Thyroid gland (tissue), 4 donors: ENCODE measurements at places on chromosomes 16 and 17. TPM values are rescaled to one million over a fixed set of nuclear protein-coding genes. Genes with fewer than 3 reads are reported as not detected.

The NKD1 gene
- 13.8 TPM for total RNA-seq

The NUP88 gene
- total RNA-seq: 84.8 TPM

The DCXR gene
- 97.1 TPM for total RNA-seq

- peak overlapping the region; percentile 54 for H3K4me3 ChIP-seq
- H3K4me1 ChIP-seq: peaks cover 23% of the 10 kb centered on the region
- peaks cover 42% of the 10 kb centered on the region for H3K36me3 ChIP-seq
- no peaks in the 10 kb centered on the region for H3K27me3 ChIP-seq
- H3K27ac ChIP-seq: peak overlapping the region; percentile 85
- no peak for DNase-seq
Observed at GRCh38 chr16:57462978-57463362, 491 bp downstream of the POLR2C start.

DNA sequence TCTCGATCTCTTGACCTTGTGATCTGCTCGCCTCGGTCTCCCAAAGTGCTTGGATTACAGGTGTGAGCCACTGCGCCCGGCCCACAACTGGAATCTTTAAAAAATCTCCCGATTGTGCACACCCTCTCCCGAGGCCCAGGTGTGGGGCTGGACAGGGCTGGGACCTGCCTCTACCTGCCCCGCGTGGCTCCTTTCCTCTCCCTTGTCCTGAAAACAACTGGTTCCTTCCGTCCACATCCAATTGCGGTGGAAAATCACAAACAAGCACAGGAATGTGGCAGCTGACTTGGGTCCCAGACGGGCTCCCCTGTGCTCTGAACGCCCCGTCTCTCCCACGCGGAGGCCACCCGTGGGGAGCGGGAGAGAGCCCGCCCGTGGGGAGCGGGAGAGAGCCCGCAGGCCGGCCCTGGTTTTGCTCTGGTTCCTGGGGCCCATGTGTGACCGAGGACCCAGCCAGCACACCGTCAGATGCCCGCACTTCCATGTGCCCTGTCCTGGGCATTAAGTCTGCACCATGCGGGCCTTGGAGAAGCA, 3.0 kb upstream of the TMEM204 start:
- peaks cover 39% of the 10 kb centered on the region for H3K4me1 ChIP-seq
- peak overlapping the region; percentile 63 for H3K27ac ChIP-seq
- DNase-seq: no peak
- no peaks in the 10 kb centered on the region for H3K27me3 ChIP-seq
- peaks cover 5% of the 10 kb centered on the region for H3K36me3 ChIP-seq
- no peak overlapping the region for H3K4me3 ChIP-seq

DNA sequence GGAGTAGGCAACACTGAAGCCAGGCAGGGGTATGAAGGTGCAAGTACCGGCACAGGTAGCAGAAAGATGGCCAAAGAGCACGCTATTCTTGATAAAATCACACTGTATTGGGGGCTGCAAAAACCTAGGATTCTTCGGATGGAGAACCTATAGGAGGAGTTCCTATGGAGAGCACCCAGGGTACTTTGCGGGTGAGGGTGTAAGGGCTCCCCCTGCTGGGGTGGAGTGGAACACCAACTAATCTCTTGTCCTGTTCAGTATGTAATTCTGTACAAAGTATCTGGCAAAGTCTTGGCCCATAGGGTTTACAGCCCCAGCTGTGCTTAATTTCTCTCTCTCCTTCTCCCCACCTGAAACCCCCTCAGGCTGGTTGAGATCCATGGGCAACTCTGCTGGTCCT, 393.1 kb upstream of the ASIC2 start:
- no peaks in the 10 kb centered on the region for H3K4me1 ChIP-seq
- no peak for DNase-seq
- H3K36me3 ChIP-seq: no peaks in the 10 kb centered on the region
- H3K27ac ChIP-seq: no peak overlapping the region
- H3K4me3 ChIP-seq: no peak overlapping the region
- no peaks in the 10 kb centered on the region for H3K27me3 ChIP-seq

DNA sequence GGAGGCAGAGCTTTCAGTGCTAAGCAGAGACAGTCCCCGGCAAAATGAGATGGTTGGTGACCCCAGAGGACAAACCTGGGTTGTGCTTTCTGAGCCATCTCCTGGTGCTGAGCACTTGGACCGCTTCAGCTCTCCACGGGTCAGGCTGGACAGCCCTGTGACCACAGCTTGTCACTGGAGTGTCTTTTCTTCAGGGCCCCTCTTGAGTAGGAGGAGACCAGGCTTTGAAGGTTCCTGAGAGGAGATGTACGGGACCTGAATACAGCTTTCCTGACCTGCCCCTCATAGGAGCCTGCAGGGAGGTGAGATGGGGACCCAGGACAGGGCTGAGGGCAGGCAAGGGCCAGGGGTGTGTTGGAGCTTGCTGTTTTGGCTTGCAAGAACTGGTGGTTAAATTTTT, 17.8 kb upstream of the ADGRG1 start:
- no peak overlapping the region for H3K4me3 ChIP-seq
- H3K36me3 ChIP-seq: no peaks in the 10 kb centered on the region
- DNase-seq: no peak
- peaks cover 3% of the 10 kb centered on the region for H3K4me1 ChIP-seq

DNA sequence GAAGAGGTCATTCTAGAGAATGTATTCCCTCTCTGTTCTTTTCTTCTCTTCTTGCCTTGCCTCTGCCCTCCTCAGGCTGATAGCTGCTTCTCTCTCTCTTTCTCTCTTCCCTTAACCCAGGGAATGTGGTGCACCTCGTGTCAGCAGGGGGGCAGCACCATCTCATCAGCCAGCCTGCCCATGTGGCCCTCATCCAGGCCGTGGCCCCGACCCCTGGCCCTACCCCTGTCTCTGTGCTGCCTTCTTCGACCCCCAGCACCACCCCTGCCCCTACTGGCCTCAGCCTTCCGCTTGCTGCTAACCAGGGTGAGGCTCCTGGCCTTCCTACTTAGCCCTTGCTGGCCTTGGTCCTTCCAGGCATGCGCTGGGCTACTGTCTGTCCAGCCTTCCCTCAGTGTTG, 23.5 kb downstream of the SRCAP start:
- no peak overlapping the region for H3K4me3 ChIP-seq
- no peak overlapping the region for H3K27ac ChIP-seq
- no peaks in the 10 kb centered on the region for H3K4me1 ChIP-seq
- H3K27me3 ChIP-seq: no peaks in the 10 kb centered on the region
- DNase-seq: no peak
